HS-27A (cell line): ENCODE measurements at places on chromosomes 5 and 9.

DNA sequence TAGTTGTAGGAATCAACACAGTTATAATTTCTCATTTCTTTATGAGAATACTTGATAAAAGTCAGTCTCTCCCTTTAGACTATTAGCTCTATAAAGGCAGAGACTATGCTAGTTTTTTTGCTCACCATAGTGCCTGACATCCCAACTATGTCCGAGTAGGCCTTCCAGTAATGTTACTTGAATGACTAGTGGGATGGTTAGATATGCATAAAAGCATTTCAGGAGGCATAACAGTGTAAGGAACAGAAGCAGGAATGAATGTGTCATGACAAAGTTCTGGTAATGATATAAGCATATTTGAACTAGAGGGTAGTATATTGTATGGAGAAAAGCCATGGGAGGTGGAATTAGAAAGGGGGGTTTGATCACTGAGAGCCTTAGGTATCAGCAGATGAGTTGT is 77.4 kb upstream of the C5orf46 start:
- DNase-seq: no peak

DNA sequence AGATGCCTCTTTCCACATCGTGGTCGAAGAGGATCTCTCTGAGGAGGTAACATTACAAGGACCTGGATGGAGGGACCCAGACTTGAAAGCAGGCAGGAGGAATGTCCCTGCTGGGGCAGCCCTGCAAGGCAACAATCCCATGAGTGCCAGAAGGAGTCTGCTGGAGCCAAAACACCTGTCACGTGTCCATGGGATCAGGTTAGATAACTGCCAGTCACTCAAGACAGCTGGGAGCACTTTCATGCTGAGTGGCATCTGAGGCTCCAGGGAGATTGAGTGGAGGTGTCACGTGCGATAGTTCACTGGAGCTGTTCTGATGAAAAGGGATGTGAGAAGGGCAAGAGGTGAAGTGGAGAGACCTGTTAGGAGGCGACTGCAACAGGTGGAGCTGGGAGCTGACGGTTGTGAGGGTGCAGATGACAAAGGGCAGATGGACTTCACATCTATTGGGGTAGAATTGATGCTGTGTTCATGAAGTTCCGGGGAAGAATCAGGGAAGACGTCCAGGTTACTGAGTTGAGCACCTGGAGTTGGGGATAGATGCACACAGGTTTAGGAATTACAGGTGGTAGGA is 68.4 kb downstream of the ICE1 start:
- no peak for DNase-seq

DNA sequence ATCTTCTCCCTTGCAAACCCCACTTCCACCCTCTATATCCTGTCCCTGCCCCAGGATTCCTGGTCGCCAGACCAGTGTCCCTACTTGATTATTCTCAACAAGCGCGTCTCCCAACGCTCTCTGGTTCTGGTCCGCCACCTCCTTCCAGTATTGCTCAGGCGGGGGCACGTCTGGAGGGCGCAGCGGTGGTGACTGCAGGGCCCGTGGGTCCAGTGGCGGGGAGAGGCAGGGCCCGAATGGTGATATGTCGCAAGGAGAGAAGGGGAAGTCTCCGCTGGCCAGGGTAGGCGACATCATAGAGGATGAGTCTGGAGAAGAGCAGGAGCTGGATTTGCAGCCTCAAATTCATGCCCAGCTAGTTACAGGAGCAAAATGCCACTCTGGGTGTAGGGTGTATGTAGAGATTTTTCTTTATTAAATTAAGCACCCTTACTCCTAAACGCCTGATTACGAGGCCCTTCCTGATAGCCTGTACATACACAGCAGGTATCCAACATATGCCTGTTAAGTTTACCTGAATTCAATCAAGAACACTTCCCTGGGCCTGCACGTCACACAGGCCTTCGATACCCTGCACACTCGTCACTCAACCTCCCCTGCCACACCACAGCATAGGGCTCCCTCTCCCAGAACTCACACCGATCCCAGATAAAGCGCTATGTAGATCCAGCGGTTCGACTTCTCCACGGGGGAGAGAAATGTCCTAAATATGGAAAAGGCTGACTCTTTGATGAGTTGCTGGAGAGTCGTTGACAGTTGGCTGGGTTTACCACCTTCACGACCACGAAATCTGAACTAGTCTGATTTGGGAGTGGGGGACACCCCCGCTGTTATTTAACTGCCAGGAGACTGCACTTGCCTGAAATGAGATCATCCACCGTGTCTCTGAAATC is 4.8 kb downstream of the MCIDAS start:
- no peak for DNase-seq

GRCh38 chr5:1028481-1029281 is 20.1 kb downstream of the NKD2 start:
- DNase-seq: no peak

- DNase-seq: no peak
Observed at GRCh38 chr9:134350416-134350994, 24.2 kb downstream of the RXRA start.
